ENCODE measurements at places on chromosomes 13 and 19. TPM values are rescaled to one million over a fixed set of nuclear protein-coding genes. Genes with fewer than 3 reads are reported as not detected.

GRCh38 chr13:26961890-26962615 lies 201.5 kb upstream of the GPR12 start:
- DNase-seq: no peak

- DNase-seq: no peak
These were observed 7.0 kb upstream of the RAB8A start for GRCh38 chr19:16104722-16105121.

Gene RAB8A
- 130 TPM for total RNA-seq

- no peak for DNase-seq
These were observed 19.2 kb downstream of the NAXD start for GRCh38 chr13:110634558-110634957.

- no peak for DNase-seq
These were observed 66.8 kb upstream of the RAP2A start for GRCh38 chr13:97367016-97367822.

Measured in hematopoietic multipotent progenitor cell (in vitro differentiated cells).